Large intestine (tissue), 12 donors: ENCODE measurements at places on chromosomes 7 and 10. TPM values are rescaled to one million over a fixed set of nuclear protein-coding genes. Genes with fewer than 3 reads are reported as not detected.

GRCh38 chr10:37775612-37776011 is 81.8 kb downstream of the ZNF248 start:
- no peak overlapping the region for H3K4me3 ChIP-seq
- DNase-seq, result no peak
- H3K27ac ChIP-seq, result no peak overlapping the region
- no peaks in the 10 kb centered on the region for H3K27me3 ChIP-seq

DEPP1 gene
- polyA plus RNA-seq, result 13.4 TPM

DNA sequence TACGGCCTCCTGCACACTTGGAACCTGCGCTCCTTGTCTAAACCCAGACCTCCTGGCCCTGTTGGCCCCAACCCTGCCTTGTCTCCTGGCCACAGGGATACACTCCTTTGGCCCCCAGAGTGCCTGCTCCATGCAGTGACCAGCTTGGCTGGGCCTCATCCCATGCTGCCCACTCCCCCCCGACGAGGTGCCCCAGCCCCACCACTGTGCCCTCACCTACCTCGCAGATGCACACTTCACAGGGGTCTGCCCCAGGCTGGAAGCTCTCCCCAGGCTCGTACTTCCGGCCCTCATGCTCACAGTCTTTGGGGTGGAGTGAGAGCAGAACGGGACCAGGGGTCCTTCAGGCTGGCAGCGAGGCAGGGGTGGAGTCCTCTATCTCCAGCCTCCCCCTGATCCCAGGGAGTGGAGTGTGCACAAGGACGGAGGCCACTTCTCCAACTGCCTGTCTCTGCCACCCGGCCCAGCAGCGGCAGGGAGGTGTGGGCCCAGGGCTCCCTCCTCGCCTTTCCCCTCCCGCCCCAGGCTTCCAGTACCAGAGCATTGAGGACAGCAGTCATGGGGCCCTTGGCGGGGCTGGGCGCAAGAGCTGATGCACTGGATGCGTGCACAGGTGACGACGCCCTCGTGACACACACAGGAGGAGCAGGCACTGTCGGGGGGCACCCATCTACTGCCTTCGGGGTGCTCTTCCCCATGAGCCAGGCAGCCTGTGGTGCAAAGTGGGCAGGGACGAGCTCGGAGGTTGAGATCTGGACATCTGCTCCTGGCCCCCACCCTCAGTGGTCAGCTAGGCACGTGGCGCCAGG is 22.1 kb downstream of the ATP6V1F start:
- H3K4me1 ChIP-seq, result peaks cover 5% of the 10 kb centered on the region
- H3K27ac ChIP-seq, result no peak overlapping the region
- H3K4me3 ChIP-seq, result no peak overlapping the region
- DNase-seq, result no peak

GRCh38 chr10:128018236-128018635 is 108.0 kb downstream of the MKI67 start:
- peak; percentile 49 for DNase-seq
- H3K27ac ChIP-seq, result no peak overlapping the region
- no peaks in the 10 kb centered on the region for H3K27me3 ChIP-seq
- H3K4me3 ChIP-seq, result no peak overlapping the region
- H3K4me1 ChIP-seq, result peaks cover 4% of the 10 kb centered on the region

AKR1C3 gene
- 4.1 TPM for polyA plus RNA-seq

- no peak for DNase-seq
- peaks cover 7% of the 10 kb centered on the region for H3K4me1 ChIP-seq
- H3K27ac ChIP-seq, result peak overlapping the region; percentile 79
- H3K36me3 ChIP-seq, result no peaks in the 10 kb centered on the region
- no peaks in the 10 kb centered on the region for H3K27me3 ChIP-seq
These were observed 117.9 kb upstream of the KLF6 start for GRCh38 chr10:3902809-3903410.

DNA sequence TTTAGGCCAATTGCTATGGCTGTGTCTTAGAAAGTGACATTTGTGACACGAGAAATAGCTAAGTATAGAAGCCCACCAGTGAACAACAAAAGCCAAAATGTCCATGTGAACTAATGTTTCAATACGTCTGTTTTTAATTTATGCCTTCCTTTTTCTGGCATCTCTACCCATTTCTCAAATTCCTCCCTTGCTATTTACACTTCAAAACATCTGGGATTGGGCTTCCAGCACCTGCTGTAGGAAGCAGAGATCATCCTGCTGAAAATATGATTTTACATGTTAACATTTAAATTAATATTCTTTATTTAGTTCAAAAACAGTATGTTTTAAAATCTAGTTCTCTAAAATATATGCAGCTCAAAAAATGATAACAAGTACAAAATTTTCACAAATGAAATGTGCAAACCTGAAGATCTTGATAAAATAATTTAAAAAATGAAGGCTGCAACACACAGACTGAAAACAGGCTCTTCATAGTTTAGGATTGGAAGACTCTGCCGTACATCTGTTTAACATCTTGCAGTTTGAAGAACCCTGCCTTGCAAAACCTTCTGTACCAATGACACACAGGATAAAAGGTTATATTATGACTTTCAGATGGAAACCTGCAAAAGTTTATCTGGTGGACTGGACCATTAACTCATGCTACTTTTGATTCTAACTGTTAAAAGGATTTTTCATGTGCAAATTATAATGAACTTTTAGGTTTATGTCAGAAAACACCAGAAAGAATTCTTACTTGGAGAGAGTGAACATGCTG is 408.4 kb downstream of the SUGCT start:
- no peaks in the 10 kb centered on the region for H3K27me3 ChIP-seq
- no peak overlapping the region for H3K4me3 ChIP-seq
- no peak for DNase-seq
- H3K27ac ChIP-seq, result no peak overlapping the region

NODAL gene
- 0.33 TPM for polyA plus RNA-seq

PILRA gene
- 5.8 TPM for polyA plus RNA-seq
